T-helper 9 cell (primary cell): ENCODE measurements at places on chromosomes 16 and 17.

GRCh38 chr16:28473714-28474265 is 1.7 kb upstream of the NPIPB7 start:
- no peak for DNase-seq

- DNase-seq = no peak
These were observed 33.7 kb upstream of the ALDH3A1 start for GRCh38 chr17:19781488-19782458.

- no peak for DNase-seq
These were observed 63.2 kb downstream of the IQCK start for GRCh38 chr16:19781226-19781625.

DNA sequence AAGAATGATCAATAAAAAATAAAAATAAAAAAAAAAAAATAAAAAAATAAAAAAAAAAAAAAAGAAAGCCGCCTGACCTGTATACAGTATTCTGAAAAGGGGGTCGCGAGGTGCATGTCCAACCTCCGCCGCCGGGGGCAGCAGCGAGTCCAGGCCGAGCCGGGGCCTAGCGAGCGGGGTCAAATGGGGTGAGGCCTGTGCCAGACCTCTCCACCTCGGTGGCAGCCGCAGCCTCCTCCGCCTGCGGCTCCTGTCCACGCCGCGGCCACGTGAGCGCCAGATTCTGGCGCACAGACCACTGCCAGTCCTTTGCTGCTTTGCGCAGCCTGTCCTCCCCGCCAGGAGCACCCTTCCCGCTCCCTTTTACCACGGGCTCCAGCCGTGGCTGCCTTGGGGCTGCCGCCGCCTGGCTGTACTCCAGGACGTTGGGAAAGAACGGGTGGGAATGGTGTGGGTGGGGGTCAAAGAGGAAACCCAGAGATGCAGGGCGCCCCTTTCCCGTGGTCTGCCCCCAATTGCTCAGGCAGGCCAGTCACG is 2.4 kb upstream of the BCKDK start:
- DNase-seq = peak; percentile 75

DNA sequence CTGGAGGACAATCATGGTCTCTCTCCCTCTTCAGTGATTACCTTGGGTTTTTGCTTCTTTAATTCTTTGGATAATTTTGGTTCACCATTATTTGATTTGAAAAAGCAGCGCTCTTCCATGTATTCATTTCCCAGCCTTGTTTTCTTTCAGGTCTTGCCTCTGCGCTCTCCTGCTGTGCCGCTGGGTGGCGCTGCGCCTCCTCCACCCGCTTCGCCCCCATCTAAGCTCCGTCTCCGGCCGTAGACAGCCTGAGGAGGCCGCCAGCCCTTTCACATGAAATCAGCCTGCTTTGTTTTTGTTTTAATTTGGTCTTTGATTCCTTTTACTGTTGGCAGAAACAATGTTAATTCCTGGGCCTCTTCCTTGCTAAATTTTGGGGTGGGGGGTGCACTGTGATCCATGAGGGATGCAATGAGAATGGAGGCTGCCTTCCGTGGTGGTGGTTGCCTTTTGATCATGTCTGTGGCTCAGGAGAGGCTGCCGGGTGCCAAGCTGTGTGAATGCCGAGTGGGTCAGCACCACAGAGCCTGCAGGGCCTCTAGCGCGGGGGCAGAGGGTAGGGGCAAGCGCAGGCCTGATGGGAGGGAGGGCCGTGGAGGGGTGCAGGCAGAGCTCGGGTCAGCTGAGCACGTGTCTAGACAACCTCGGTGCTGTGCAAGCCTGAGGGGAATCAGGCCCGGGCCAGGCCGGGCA is 64.1 kb downstream of the PLD6 start:
- DNase-seq = peak; percentile 39
